ENCODE measurements at places on chromosomes 3 and 15.

- DNase-seq = no peak
These were observed 34.9 kb upstream of the MEIS2 start for GRCh38 chr15:37135225-37135624.

- no peak for DNase-seq
These were observed 4.8 kb upstream of the CASR start for GRCh38 chr3:122178711-122179110.

GRCh38 chr15:70576696-70577095 lies 186.7 kb downstream of the UACA start:
- no peak for DNase-seq

- DNase-seq = peak; percentile 41
These were observed 4.1 kb downstream of the TF start for GRCh38 chr3:133750259-133750656.

GRCh38 chr3:194900854-194901522 lies 215.3 kb downstream of the FAM43A start:
- DNase-seq = no peak

Data from femur (tissue), 1 donor.